Activated T-cell treated with anti-CD3 and anti-CD28 coated beads for 48 hours (primary cell): ENCODE measurements at places on chromosomes 3 and 15.

GRCh38 chr3:48820612-48821324, 26.9 kb downstream of the PRKAR2A start:
- DNase-seq, result no peak

DNA sequence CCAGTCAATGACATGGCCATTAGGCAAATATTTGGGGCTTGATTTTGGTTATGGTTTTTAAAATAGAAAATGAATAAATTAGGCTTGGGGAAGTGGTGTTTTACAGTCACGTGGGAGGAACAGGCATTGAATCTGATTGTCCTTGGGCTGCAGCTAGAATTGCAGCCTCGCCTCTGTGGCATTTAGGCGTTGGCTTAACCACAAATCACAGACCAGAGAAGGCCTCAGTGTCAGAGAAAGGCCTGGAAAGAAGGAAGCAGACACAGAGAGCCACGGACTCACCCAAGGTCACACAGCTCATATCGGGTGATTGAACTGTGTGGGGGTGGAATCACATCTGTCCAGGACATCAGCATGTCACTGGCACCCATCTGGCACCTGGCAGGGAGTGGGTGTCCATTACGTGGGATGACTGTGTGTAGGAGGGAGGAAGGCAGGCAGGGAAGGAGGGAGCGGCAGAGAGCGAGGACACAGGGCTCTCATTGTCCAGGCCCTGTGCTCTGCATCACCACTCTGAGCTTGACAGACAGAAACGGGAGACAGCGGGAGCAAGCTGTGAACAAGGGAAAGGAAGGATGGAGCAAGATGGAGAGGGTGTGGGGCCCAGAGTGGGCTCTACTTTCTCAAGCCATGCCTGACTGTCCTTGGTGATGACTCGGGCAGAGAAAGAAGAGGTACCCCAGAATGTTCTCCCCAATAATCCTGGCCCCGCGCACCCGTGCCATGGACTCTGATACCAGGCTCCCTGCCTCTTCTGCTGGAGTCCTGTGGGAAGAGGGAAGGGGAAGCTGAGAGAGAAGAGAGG, 186.4 kb downstream of the FAM43A start:
- no peak for DNase-seq

DNA sequence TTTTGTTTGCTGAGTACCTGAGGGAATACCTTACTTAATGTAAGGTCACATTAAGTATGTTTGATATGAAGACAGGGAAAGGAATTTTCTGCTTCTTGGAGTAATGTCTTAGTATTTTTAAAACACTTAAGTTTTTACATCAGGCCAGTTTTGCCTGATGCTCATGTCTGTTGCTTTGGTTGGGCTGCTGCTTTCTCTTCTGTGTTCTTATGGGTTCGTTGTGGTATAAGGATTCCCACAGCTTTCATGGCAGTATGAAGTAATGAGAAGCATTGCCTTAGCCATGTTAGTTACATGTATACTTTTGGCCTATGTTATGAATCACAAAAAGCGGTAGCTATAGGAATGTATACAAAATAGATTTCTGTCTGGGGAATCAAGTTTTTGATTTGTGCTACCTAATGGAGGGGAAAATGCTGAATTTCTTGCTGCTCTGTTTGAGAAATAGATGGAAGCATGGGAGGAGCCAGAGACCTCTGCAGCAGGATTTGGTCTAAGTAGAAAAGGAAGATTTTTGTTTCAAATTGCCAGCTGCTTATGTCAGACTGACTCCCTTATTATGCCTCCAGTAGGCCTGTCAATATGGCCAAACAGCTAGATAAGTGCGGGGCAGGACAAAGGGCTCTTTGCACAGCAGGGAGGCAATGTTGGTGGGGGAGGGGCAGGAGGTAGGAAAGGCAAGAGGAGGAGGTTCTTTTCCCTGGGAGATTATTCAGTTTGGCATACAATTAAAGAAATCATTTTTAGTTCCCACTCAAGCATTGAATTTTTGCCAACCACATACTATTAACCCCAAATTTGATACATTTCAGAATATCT, 5.2 kb downstream of the SETD5 start:
- DNase-seq, result no peak

GRCh38 chr3:37603722-37604121, 258.0 kb upstream of the CTDSPL start:
- DNase-seq, result no peak

- DNase-seq, result no peak
Observed at GRCh38 chr15:65996901-65997300, 127.6 kb downstream of the RAB11A start.
